Activated CD4-positive, alpha-beta T cell treated with anti-CD3 and anti-CD28 coated beads, Interleukin-2, Interleukin-6, amounts not matched to agents 100 ng/mL and 50 ng/mL, durations not matched to agents 16 hours and 8 hours (primary cell): ENCODE measurements at places on chromosomes 12 and 14.

- peak; percentile 51 for DNase-seq
Measured at GRCh38 chr14:71725922-71726579, 206.2 kb upstream of the RGS6 start.

DNA sequence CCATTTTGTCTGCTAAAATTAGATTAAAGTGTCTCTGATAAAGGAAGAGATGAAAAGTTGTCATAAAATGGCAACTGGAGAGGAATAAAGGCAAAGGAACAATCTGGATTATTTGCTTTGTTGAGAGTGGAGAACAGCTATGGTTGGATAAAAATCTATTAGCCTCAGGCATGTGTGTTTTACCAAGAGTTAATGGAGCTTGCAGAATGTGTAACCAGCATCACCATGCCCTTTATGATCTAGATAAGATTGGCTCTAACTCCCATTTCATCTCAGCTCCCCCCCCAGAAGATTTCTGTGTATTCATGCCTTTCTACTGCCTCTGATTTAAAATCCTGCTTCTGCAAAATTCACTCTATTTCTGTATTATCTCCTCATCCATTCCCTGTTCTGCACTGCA lies 93.8 kb downstream of the GALC start:
- no peak for DNase-seq

DNA sequence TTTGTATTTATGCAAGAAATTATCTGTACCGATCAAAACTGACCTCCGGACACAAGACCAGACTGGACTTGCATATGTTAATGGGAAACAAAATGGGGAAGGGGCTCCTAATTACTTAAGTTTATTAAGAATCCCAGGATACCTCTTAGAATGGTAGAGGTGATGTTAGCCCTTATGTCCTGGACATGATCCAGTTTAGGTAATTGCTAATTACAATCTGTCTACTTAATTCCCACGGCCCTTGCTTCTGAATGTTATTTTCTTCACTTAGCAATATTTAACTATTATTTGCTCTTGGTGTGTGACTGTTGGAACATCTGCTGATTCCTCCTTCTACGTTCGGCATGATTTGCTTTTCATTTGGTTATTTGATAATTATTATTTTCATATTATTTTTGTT lies 644.0 kb downstream of the DIO2 start:
- no peak for DNase-seq

DNA sequence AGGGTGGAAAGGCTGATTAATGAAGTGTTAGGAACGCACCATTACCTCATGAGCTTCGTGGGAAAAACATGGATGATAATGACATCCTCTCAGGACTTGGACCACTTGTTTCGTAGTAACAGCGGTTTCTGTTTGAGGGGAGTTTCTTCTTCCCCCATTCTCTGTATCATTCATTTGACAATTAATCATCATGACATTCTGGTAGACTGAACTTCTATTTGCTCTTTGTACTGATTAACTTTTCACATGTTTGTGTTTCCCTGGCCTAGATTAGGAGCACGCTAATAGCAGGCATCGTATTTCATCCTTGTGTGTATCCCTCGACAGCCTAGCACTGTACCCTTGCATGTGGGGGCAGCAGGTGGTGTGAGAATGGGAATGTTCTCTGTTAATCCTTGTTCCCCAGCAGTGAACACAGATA lies 8.0 kb downstream of the LRRC74A start:
- no peak for DNase-seq

GRCh38 chr14:63833728-63834127 lies 19.1 kb upstream of the SYNE2 start:
- DNase-seq: no peak

DNA sequence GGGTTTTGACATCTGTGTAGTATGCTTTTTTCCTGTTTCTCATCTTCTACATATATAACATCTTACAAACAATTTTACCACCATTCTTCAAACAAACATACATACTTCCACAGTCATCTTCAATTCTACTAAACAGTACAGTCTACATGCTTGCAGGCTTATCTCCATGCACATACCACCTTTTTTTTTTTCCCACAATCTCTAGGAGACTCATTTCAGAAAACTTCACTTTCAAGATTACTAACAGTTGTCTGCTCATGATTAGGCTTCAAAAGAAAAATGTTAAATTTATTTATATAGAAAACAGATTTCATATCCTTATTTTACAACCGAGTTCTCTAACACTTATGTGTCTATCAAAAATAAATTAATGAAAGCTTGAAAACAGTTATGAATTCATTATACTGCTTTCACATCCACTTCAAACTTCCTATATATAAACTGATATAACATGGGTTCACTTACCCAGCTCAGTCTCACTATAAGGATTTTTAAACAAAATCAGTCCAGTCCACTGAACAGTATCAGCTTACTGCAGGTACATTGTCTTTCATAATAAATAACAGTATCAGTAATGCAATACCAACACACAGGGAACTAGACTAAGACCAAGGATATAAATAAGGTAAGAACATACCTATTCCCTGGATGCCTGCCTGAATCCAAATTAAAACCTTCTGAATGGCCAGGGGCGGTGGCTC lies 42.5 kb downstream of the LRP6 start:
- DNase-seq: no peak
